ENCODE measurements at places on chromosomes 1 and 21.

DNA sequence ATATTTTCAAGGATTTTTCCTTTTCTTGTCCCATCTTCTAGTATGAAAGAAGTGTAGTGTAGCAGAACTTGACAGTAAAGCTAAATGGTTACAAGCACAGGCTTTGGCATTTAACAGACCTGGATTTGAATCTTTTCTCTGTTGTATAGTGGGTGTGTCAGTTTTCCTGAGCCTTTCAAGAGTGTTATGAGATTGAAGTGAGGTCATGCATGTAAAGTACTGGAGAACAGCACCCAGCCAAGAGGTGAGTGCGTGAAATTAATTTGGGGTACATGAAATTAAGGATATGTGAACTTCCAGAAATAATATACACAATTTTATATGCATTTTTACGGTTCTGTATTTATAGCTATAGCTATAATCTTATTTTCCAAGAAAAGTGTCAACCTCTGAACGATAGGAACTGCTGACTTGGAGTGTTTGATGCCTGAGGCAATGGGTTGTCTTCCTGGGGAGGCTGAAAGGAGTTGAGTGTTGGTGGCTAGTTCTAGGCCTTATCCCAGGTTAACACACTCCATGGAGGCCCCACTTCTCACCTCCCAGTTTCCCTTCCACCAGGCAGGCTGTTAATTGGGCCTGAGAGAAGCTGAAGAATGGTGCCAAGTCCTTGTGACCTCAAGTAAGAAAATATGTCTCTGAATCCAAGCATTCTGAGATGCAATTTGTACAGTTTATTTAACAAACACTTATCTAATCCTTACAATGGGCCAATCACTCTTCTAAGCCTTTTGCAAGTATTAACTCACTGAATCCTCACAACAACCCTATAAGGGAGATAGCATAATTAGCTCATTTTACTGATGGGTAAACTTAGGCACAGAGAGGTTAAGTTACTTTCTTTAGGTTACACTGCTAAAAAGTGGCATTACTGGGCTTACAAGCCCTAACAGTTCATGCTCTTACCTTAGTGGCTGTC, 4.4 kb downstream of the ROR1 start:
- no peak for DNase-seq

DNA sequence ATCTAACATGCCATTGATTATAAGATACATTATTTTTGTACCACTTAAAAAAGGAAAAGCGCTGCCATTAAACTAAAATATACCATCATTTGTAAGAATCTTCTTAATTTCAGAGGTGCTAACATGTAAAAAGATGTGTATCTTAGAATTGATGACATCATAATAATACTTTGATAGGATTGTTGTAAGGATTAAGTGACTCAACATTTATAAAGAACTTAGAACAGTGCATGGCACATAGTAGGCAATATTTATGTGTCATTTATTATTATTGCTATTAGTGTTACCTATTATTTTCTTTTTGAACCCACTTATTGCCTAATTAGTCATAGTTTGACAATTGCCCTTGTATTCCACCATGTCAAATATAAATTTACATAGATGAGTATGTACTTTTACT, 21.8 kb downstream of the HIPK1 start:
- DNase-seq: no peak

- no peak for DNase-seq
Observed at GRCh38 chr21:38806153-38806941, 618 bp downstream of the ETS2 start.

- DNase-seq: no peak
Observed at GRCh38 chr1:51324251-51325010, 5.9 kb downstream of the TTC39A start.

DNA sequence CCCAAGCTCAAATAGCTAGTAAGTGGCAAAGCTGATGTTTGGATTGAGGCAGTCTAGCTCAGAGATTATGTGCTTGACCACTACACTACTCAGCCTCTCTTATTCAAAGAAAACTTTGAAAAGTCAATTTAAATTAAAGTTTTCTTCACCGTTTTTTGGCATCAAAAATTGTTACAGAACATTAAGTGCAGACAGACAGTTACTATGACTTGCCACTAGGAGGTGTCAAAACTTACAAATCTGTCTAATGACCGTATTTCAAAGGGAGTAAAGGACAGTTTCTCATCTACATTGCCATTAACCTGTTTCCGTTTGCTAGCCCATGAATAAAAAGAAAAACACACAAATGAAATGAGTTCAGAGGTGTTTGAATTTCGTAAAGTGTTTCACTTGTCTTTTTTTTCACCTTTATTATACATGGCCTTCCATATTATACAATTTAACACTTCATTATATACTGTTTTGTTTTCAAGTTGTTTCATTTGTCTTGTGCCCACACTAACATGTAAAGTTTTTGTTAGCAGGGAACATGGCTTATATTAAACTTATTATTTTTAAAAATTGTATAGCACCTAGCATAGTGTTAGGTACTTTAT, 57.4 kb upstream of the MTF2 start:
- DNase-seq: peak; percentile 73

DNA sequence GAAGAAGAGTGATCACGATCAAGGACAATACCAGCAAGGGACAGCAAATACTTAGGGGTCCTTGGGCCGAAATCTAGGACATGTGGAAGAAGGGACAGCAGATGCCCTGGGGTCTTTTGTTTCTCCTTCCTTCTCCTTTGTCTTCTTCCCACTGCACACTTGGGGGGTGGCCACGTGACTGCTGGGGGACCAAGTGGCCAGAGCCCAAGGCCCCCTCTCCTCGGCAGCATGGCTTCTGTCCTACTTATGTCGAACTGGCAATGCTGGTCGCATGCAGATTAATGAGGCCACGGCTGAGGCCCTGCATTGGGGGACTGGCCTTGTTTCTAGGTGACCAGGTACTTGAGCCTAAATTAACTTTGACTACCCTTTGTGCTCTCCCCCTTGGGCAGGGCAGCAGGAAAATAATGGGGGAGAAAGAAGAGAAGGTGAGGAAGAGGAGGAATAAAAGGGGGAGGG, 83.0 kb downstream of the GRIK3 start:
- no peak for DNase-seq

GRCh38 chr1:42979896-42980800, 21.5 kb upstream of the SLC2A1 start:
- DNase-seq: no peak

- DNase-seq: no peak
Observed at GRCh38 chr1:226422478-226422877, 14.6 kb upstream of the PARP1 start.

- DNase-seq: no peak
Observed at GRCh38 chr1:90745972-90746371, 28.9 kb upstream of the BARHL2 start.

DNA sequence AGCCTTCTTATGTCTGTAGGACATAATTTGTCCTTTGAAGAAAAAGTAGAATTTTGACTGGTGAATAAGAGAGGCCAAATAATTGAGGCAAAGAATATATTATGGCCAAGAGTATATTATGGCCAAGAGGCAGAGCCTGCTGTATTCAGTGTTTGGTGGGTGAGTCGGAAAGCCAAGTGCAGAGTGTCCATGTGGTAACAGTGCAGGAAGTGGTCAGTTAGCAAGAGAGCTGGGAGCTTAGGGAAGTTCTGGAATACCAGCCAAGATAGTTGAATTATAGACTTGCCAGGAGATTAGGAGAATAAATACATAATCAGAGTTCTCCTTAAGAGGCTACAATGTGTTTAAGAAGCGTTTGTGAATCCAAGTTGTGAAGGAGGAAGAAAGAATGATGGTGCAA, 131.5 kb upstream of the LMO4 start:
- DNase-seq: peak; percentile 38

DNA sequence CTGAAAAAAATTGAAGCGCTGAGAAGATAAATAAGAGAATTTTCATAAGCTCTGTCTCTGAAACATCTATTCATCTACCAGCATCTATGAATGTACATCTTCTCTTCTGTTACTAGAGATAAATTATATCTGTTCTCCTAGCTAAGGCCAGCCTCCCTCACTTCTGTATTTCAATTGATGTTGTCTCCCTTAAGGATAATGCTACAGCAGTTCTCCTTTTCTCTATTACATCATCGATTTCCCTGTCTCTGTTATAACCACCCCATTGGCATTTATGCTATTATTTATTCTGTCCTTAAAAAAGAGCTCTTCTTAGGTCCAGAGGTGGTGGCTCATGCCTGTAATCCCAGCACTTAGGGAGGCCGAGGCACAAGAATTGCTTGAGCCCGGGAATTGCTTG, 42.9 kb upstream of the TMCO2 start:
- DNase-seq: no peak

- no peak for DNase-seq
Observed at GRCh38 chr1:28985427-28985826, 71.1 kb downstream of the EPB41 start.

DNA sequence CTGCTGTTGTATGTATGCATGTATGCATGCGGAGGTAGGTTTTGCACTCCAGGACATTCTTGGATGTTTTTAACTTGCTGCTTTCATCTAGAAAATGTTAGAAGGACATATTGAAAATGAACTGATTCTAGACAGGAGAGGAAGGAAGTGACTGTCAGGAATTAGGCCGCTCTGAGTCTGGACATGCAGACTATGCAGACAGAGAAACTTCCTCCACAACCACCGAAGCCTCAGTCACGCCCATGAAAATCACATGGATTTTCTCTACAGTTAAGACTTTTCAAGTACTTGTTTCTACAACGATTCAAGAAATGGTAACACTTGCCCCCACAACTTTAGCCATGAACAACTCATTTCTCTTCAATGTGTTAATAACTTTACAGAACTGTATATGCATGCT, 211.1 kb downstream of the SMYD3 start:
- DNase-seq: no peak

GRCh38 chr1:2472109-2472508, 4.0 kb upstream of the PLCH2 start:
- DNase-seq: no peak

DNA sequence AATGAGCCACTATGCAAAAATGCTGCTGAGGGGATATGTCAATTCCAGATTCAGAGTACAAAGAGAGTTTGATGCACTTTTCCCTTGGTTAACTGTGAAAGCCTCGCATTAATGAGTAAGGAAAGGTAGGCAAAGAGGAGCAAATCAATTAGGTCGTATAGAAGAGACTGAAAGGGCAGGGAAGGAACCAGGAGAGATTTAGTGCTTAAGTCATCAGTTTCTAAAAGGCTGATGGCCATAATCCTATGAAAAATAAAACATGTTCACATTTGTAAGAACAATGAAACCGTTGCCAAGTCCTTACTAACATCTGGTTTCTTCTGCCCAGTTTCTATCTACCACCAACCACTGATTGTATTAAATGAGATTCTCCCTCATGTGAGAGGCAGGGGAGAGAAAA, 118.4 kb upstream of the PALMD start:
- no peak for DNase-seq

DNA sequence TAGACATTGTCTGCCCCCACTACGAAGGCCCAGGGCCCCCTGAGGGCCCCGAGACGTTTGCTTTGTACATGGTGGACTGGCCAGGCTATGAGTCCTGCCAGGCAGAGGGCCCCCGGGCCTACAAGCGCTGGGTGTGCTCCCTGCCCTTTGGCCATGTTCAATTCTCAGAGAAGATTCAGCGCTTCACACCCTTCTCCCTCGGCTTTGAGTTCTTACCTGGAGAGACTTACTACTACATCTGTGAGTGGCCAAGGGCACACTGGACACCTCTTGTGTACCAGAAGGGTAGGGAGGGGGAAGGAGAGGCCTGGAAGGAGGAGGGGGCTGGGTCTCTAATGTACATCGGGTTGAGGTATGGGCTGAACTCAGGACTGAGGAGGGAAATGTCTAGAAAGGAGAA, 3.2 kb downstream of the EFNA4 start:
- DNase-seq: no peak

- DNase-seq: no peak
Observed at GRCh38 chr21:39103689-39104088, 79.6 kb downstream of the PSMG1 start.

DNA sequence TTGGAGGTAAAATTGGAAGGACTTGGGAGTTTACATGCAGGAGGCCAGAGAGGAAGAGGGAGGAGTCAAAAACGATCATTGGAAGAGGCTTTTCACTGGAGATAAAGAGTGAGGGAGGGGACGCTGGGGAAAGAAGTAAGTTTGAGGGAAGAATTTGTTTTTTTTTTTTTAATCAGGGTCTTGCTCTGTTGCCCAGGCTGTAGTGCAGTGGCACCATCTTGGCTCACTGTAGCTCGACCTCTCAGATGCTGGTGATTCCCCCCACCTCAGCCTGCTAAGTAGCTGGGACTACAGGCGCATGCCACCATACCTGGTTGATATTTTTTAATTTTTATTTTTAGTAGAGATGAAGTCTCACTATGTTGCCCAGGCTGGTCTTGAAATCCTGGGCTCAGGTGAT, 1.2 kb upstream of the MROH7 start:
- no peak for DNase-seq

GRCh38 chr1:242184955-242185354, 186.1 kb upstream of the MAP1LC3C start:
- DNase-seq: no peak

DNA sequence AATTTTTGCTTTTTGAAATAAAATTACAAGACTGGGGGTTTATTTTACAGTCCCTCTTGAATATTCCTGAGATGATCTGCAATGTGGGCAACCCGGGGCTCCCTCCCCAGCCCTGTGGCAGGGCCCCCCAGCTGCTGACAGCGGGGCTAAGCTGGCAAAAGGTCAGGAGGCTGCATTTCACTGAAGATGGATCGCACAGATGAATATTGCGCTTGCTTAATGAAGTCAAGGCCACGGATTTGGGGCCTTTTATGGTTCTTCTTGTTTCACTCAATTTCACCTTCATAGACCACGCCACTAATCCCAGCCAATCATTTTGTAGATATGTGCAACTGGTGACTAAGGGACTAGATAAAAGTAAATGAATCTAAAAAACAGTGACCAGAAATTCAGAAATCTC, 50.8 kb upstream of the SLC22A15 start:
- DNase-seq: no peak

DNA sequence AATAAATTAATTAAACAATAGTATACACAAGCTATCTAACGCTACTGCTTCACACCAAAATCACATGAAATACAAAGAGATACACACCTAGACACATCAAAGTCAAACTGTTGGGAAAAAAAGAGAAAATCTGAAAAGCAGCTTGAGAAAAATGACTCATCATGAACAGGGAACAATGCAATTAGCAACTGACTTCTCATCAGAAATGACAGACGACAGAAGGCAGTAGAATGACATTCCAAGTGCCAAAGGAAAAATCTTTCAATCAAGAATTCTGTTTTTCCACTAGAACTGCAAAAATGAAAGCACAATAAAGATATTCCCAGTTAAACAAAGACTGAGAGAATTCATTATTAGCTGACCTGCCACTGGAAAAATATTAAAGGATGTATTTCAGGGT, 57.2 kb downstream of the CAPN9 start:
- DNase-seq: no peak

- DNase-seq: no peak
Observed at GRCh38 chr1:101588677-101589076, 351.9 kb downstream of the S1PR1 start.
